DND-41 (cell line): ENCODE measurements at places on chromosomes 2 and 18.

DNA sequence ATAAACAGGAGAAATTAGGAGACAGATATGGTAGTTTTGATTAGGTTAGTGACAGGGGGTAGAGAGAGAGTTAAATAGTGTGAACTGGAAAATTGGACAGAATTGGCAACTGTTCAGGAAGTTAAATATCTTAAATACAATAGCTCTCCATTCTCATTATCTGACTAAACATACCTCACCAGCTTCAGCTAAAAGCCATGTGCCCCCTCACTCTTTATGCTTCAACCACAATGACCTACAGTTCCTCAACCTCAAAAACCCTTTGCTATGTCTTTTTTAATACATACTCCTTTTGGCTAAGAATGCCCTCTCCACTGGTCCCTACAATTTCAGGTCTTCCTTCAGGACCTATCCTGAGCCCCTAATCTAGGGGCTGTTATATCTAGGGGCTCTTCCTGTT, 740.2 kb upstream of the ZEB2 start:
- no peak for DNase-seq

DNA sequence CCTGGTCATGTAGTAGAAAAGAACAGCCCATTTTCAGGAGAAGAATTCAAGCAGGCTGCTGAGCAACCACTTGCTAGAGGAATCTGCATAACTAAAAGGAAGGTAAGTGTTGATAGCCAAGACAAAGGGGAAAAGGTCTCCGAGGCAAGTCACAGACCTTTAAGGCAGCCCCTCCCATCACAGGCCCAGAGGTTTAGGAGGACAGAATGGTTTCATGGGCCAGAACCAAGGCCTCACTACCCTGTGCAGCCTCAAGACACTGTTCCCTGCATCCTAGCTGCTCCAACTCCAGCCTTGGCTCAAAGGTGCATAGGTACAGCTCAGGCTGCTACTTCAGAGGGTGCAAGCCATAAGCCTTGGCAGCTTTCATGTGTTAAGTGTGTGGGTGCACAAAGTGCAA, 238.6 kb upstream of the CYP26B1 start:
- DNase-seq: no peak

DNA sequence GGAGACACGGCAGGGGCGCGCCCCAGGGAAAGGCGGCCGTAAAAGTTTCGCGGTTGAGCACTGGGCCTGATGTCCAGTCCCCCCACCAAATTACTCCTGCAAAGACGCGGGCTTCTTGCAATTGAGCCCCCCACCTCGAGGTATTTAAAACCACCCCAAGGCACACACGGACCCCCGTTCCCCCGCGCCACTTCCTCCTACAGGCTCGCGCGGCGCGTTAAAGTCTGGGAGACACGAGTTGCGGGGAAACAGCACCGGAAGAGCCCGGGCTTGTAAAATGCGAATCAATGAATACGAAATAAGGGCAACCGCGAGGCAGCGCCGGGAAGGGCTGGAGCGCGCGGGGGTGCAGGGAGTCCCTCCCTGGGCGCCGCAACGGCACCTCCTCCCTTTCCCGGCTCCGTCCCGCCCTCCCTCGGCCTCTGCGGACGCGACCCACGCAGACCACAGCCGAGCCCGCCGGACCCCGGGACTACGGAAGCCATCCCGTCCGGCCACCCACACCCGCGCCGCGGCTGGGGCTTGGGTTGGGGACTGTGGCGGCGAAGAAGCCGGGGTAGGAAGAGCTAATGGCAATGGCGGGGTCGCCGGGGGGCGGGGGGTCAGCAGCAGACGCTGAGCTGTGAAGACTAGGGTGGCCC, 918 bp upstream of the NETO1 start:
- DNase-seq: peak; percentile 44

- no peak for DNase-seq
These were observed 210.9 kb downstream of the NDUFA10 start for GRCh38 chr2:239814116-239814860.
